ENCODE measurements at places on chromosomes 12 and 14. TPM values are rescaled to one million over a fixed set of nuclear protein-coding genes. Genes with fewer than 3 reads are reported as not detected.

PTPRR gene
- total RNA-seq = not detected

- DNase-seq = no peak
These were observed 12.3 kb downstream of the NKX2-8 start for GRCh38 chr14:36570065-36570464.

DNA sequence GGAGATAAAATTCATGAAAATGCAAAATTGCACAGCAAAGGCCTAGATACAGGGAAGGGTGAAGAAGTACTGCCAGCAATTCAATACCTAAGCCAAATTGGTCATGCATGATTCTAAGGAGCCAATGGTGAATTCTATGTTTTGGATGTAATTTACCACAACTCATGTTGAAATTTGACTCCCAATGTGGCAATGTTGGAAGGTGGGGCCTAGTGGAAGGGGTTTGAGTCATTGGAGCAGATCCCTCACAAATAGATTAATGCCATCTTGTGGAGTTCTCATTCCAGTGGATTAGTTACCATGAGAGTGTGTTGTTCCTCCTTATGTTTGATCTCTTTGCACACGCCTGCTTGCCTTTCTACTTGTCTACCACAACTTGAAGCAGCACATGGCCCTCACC lies 194.0 kb upstream of the ALG10 start:
- DNase-seq = no peak

GRCh38 chr12:74170645-74171477 lies 366.8 kb upstream of the ATXN7L3B start:
- no peak for DNase-seq

DNA sequence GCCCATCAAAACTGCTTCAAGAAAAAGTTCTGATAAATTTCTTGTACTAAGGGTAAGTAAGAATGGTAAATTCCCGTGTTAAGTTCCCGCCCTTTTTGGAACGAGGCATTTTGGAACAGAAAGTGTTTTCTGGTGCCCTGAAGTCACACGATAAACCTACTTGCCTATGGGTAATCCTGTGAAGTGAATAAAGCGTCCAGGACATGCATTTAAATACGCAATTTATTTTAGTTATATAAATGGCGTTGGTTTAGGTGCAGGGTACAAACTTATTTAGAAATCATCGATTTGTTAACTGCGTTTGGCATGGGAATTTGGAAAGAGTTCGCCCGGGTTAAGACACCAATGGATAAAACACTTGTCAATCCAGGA lies 715 bp upstream of the RAP1B start:
- DNase-seq = no peak

GRCh38 chr14:33930439-33930838 lies 20.4 kb downstream of the EGLN3 start:
- DNase-seq = no peak

GRCh38 chr12:133190176-133190575 lies 8.9 kb downstream of the ZNF268 start:
- no peak for DNase-seq
